Naive thymus-derived CD8-positive, alpha-beta T cell (primary cell): ENCODE measurements at places on chromosomes 6 and 20. TPM values are rescaled to one million over a fixed set of nuclear protein-coding genes. Genes with fewer than 3 reads are reported as not detected.

- no peak for DNase-seq
These were observed 77.8 kb downstream of the DLL1 start for GRCh38 chr6:170212956-170213636.

DNA sequence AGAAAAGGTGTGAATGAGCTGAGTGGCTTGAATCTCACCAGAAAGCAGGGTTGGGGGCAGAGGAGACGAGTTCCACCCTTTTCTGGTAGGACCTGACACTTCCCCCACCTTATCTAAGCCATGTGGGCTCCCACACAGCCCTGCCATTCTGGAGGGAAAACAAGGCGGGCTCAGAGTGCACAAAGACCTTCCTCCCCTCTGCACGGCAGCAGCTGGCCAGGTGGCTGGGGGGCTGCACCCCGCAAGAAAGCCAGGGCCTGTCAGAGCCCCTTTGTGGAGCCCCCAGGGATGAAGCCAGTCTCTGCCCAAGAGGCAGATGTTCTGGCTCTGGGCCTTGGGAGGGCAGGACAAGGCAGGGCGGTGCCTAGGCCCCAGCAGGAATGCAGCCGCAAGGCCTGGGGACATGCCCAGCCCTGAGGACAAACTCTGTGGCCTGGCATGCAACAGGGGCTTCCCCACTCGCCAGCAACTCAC lies 48.4 kb upstream of the DSN1 start:
- no peak for DNase-seq

STMND1 gene
- total RNA-seq = not detected

KIFC1 gene
- 0.60 TPM for total RNA-seq

- DNase-seq = no peak
These were observed 96.2 kb upstream of the BTN3A2 start for GRCh38 chr6:26268659-26269402.

- DNase-seq = no peak
These were observed 8.8 kb upstream of the MOG start for GRCh38 chr6:29647927-29648642.
